ENCODE measurements at places on chromosomes 2 and 18.

DNA sequence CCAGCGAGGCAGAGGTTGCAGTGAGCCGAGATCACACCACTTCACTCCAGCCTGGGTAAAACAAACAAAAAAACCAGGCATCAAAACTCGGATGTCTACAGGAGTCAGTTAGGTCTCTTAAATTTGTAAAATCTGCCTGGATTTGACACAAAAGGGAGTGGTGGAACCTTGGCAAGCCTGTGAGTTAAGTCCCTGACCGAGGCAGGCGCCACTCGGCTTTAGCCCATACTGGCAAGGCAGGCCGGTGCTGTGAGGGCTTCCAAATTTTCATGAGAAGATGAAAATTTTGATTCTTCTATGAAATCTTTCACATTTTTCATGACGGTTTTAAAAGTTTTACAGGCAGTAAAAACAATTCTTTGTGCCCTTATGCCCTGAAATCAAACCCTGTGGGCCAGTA is 165.8 kb downstream of the FMNL2 start:
- DNase-seq, result no peak

DNA sequence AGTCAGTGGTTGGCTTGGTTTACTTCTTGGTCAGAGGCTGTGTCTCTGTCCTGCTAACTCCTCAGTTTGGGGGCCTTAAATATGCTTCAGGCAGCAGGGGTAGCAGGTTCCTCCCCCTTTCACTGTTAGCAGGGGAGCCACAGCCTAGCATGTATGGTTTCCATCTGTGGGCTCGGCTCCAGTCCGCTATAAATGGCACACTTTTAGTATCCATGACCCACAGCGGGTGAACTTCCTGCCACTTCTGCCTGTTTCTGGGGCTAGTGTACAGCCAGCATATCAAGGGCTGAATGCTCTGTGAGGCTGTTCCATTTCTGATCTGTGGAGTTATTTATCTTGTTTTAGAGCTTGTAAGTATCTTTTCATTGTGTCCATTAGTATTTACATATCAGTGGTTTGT is 58.3 kb downstream of the MRPL33 start:
- DNase-seq, result no peak

DNA sequence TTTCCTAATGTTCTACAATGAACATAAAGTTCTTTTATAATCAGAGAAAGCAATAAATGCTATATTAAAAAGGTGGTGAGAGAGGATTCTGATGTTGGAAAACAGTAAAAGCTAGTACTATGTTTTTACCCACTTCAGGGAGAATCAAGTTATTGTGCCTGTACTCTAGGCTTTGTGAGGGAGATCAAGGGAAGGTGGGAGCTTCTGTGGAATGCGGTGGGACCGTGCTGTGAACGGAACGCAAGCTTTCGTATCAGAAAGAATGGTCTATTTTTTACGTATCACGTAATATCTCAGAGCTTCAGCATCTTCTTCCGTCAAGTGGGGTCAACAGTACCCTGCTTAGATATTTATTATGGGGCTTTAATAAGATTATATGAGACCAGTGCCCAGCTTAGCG is 193.2 kb downstream of the CLIP4 start:
- no peak for DNase-seq

GRCh38 chr18:78183815-78184214 is 795.8 kb upstream of the SALL3 start:
- DNase-seq, result no peak

- no peak for DNase-seq
Observed at GRCh38 chr18:23355206-23355605, 97.9 kb upstream of the RIOK3 start.

Measured in stimulated activated CD8-positive, alpha-beta memory T cell treated with anti-CD3 and anti-CD28 coated beads, Interleukin-15, amount 100 ng/mL, for 1 hour (primary cell).